Trophoblast cell (in vitro differentiated cells and primary cell): ENCODE measurements at places on chromosomes 4 and X.
A peak's percentile ranks its signal among the peaks of the same experiment; 100 is the strongest.

- no peak for DNase-seq
Measured at GRCh38 chr4:114180481-114180880, 201.0 kb upstream of the ARSJ start.

- peak; percentile 69 for DNase-seq
Measured at GRCh38 chr4:2948895-2949781, 14.1 kb downstream of the NOP14 start.

- DNase-seq = no peak
Measured at GRCh38 chr4:37219242-37219641, 25.3 kb upstream of the NWD2 start.

DNA sequence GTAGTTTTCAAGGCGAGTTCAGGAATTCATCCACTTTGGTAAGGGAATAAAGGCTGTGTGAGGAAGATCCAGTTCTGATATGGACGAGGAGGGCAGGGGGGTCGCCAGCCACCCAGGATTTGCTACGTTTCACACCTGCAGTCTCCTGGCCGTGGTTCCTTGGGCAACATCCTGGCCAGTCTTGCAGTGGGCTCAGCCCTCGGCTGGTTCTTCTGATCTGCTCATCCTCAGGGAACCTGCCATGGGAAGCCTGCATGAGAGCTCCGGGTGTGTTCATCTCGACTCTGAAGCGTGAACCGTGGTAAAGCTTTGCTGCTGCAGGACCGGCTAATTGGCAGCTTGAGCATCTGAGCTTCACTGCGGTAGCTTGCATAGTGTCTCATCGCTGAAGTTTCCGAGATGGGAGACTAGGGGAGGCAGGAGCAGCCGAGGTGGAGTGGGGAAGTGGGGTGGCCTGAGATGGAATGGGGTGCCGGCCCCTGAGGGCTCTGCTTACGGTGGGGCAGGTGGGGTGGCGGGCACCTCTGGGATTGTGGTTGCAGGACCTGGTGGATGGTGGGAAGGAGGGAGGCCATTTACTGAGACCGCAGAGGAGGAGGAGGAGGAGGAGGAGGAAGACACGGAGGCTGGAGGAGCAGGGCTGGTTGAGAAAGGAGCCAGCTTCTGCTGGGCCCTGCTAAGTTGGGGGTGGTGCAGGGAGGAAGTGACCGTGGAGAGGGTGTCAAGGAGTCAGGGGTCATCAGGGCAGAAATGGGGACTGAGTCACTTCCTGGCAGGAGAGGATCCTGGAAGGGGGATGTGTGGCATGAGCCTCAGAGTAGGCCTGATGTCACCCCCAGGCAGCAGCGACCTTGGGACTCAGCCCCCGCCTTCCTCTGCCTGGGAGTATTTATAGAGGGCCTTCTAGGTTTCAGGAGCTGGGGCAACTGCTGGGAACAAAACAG lies 213.1 kb upstream of the PSAPL1 start:
- peak; percentile 24 for DNase-seq

DNA sequence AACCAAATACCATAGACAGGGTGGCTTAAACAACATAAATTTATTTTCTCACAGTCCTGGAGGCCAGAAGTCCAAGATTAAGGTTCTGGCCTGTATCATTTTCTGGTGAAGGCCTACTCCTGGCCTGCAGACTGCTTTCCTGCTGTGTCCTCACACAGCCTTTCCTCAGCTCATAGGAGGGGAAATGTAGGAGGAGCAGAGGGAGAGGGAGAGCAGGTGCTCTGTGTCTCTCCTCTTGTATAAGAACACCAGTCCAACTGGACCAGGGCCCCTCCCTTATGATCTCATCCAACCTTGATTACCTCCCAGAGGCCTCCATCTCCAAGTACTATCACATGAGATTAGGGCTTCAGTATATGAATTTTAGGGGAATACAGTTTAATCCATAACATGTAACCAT lies 34.3 kb downstream of the RAPGEF2 start:
- DNase-seq = no peak

- DNase-seq = no peak
Measured at GRCh38 chr4:108702960-108703359, 52.6 kb downstream of the OSTC start.

- no peak for DNase-seq
Measured at GRCh38 chrX:107470971-107471370, 21.5 kb downstream of the FRMPD3 start.

GRCh38 chr4:118773429-118773792 lies 62.5 kb downstream of the SEC24D start:
- peak; percentile 26 for DNase-seq

DNA sequence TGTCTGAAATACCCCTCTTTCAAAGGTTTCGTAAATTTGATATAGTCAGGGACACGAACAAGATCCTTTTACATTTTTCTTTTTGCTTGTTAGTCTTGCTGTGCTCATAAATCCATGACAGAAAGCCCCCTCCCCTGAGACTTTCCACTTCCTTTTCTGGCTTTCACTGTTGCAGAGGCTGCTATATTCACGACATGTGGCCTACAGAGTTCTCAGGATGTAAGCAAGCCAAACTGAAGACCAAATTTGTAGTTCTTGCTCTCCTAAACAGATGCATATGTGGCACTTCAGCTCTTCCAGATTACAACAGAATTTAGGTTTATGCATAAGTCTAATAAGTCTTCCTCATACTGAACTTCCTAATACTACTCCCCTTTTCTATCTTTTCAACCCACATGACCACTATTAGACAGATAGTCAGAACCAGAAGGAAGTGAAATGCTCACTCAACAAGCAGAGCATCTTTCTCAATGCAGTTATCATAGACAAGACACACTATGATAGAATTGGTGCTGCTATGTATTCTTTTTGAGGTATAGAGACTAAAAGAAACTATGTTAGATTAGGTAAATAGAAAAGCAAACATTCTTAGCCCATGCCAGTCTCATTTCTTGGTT lies 15.0 kb downstream of the BTK start:
- DNase-seq = no peak

- peak; percentile 8 for DNase-seq
Measured at GRCh38 chrX:152861116-152861515, 30.3 kb downstream of the NSDHL start.

- DNase-seq = no peak
Measured at GRCh38 chrX:111129921-111130320, 33.9 kb downstream of the PAK3 start.

DNA sequence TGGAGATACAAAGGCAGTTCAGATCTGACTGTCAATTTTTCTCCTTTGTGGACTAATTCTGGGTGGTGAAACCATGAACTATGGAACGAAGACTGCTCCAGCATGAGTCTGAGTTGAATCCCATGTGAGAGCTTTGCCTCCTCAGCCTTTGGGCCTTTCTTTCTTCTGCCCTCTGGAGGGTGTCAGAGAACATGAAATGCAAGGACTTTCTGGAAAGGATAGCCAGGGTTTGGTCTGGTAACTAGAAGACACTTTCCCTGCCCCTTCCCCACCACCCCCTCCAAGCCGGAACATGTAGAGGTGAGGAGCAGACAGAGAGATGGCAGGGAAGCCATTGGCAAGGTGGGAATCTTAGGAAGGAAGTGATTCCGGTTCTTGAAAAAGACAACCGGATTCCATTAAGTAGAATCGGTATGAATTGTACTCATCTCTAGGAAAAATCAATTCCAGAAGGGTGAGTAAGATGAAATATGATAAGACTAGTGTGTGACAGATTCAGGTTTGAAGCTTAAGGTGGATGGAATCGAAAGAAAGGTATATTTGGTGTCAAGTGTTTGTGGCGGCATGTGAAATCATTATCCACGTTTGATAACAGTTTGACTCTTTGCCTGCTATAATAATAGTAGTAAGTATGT lies 19.0 kb downstream of the FHL1 start:
- DNase-seq = peak; percentile 34

- DNase-seq = no peak
Measured at GRCh38 chrX:27565992-27566391, 24.2 kb upstream of the DCAF8L2 start.

GRCh38 chr4:12375805-12376204 lies 947.1 kb upstream of the HS3ST1 start:
- DNase-seq = no peak

DNA sequence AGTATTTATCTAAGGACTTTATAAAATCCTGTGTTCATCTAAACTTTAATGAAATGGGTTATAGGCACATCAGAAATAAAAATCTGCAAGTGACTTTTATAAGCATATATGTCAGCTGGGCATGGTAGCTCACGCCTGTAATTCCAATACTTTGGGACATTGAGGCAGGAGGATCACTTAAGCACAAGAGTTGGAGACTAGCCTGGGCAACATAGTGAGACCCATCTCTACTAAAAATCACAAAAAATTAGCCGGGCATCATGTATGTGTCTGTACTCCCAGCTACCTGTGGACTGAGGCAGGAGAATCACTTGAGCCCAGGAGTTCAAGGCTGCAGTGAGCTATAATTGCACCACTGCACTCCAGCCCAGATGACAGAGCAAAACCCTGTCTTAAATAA lies 20.9 kb downstream of the TBC1D9 start:
- no peak for DNase-seq

GRCh38 chr4:163385466-163385865 lies 41.8 kb downstream of the NPY5R start:
- peak; percentile 83 for DNase-seq

GRCh38 chr4:146477054-146477453 lies 44.7 kb downstream of the SLC10A7 start:
- DNase-seq = no peak

DNA sequence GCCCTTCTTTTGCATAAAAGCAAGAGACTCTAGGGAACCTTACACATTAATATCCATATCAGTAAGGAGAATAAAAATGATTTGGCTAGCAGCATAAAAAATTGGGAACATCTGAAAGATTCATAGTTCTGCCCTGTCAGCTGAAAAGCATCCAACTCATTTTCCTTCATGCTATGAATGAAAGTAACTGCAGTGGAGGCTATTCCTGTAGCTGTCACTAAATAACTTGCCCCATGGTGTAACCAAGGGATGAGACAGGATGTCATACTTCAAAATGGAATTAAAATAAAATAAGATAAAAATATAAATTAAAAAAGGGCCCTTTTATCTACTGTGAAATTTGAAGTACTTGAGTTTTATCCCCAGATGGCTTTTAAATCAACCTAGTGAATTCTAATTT lies 878.8 kb downstream of the C4orf33 start:
- DNase-seq = no peak

DNA sequence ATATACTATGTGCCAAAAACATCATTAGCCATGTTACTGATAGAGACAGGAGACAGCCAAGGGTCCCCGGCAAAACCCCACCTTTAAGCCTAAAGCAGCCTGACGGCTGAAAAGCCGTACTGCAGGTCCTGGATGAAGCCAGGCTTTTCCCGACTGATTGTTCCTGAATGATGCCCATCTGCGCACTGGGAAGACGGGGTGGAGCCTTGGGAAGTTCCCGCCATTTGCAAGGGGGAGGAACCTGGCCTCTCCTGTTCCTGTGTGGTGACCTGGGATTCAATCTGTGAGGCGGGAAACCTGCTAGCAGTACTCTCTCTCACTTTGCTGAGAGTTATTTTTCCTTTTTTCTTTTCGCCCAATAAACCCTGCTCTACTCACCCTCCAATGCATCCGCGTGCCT lies 15.1 kb upstream of the CAMK2D start:
- no peak for DNase-seq

DNA sequence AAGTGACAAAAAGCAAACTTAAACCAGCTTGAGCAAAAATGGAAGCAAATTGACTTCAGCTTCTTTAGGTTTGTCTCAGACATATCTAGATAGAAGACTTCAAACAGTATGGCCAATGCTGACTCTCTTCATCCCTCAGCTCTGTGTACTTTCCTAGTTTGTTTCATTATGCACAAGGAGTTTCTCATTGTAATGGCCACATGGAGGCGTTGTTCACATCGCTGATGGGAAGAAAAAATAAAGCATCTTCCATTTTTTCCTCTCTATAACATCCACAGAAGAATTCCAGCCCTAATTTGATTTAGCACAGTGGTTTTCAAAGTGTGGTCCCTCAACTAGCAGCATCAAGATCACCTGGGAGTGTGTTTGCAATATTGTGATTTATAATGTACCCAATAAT lies 397.5 kb upstream of the PRKX start:
- no peak for DNase-seq

- DNase-seq = no peak
Measured at GRCh38 chr4:79027656-79028055, 88.4 kb upstream of the PAQR3 start.

DNA sequence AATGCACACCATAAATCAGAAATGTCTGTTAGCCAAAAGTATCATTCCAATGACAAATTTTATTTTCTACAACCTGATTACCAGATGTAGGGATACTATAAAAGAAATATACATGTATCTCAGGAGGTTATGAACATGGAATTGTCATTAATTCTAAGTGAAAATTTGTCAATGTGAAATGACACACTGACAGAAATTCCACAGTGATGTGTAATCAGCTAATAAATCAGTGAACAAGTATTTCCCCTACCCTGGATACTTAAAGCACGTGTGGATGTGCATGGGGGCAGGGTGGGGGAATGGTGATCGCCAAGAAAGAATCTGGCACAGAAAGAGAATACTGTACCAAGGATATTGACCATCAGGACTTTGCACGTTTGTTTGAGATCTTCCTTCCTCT lies 123.6 kb downstream of the SH3RF1 start:
- DNase-seq = no peak

- DNase-seq = no peak
Measured at GRCh38 chrX:37763400-37763799, 16.5 kb upstream of the CYBB start.

DNA sequence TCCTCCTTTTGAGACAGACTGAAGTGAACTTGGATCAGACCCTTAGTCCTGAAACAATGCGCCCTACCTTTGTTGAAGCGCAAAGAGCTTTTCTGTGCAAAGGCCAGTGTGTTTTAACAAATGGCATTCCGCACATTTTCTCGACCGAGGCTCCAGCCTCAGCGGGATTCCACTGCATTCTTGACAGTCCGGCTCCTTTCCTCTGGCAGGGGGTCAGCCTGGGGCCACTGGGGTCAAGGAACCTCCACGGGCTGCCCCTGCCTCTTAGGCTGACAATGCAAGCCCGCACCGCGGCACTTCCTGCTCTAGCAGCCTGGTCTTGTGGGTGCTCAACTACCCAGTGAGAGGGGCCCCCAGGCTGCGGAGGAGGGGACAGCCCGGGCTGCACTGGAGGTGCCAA lies 47.2 kb upstream of the TFDP3 start:
- peak; percentile 32 for DNase-seq

DNA sequence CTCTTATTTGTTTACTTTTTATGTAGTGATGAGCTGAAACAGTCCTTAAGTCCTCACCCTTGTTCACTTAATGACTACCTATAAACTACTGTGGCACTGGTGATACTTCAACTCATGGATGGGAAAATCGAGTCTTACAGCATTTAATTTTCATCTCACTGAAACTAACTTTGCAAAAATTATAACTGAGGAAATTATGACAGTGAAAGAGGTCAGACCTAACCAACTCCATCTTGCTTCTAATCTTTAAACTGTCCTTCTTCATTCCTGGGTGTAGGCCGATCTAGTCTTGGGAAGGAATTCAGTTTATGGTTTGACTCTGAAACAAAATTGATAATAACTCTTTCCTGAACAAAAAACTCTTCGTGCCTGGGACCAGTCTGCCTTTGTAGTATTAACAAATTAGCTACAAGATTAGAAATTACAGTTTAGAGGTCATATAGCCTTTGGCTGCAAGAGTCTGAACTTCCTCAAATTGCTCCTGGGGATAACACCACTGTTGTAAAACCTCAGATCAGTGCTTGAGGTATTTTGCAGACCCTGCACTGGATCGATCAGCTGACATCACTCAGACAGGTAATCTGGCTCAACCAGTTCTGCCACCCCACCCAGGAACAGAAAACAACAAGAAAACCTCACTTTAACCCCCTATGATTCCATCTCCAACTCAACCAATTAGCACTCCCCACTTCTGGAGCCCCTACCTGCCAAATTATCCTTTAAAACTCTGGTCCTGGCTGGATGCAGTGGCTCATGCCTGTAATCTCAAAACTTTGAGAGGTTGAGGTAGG lies 995.7 kb upstream of the PRKX start:
- no peak for DNase-seq

- peak; percentile 18 for DNase-seq
Measured at GRCh38 chr4:37793562-37793961, 32.9 kb upstream of the PGM2 start.
